ENCODE measurements at places on chromosomes 4 and X.

DNA sequence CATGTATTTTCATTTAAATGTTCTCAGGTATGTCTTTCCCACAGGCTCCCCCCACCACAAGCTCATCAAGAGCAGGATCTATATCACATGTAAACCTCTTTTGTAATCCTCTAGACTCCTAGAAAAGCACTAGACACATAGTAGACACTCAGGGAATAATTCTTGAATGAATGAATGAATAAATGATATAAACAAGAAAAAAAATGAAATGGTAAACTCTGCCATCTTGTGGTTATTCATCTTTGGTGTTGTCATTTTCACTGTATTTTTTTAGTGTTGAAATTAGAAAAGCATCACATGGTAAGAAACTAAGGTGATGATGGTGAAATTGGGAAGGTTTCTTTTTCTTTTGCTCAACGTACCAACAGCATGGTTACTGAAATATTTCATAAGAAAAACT, 34.2 kb upstream of the C1GALT1C1 start:
- peak; percentile 51 for DNase-seq

DNA sequence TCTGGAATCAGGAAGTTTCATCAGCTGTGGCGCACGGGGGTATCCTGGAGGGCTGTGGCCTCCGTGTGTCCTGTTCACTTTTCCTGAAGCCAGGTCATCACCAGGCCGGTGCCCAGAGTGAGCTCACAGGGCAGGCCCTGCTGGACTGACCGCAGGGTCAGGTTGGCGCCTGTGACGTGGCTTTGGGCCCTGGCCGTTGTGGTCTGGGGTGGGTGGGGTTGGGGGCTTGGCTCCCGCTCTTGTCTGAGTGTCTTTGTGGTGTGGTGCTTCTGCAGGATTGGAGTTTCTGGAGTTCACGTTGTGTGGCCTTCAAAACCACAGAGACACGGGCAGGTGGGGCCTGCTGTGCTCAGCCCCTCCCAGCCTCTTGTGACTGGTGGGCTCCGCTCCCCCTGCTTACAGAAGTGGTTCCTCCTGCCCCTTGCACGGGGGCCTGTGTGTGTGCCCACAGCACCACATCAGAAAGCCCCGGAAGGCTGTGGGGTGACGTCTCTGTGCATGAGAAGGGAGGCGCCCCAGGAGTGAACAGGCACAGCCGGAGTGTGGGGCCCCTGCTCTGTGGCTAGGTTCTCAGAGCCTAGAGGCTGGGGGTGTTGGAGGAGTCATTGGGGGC, 9.5 kb downstream of the RGS12 start:
- no peak for DNase-seq

- DNase-seq = no peak
Measured at GRCh38 chrX:150972450-150972849, 10.7 kb upstream of the HMGB3 start.

- no peak for DNase-seq
Measured at GRCh38 chrX:964831-965416, 247.5 kb downstream of the CRLF2 start.

- DNase-seq = peak; percentile 52
Measured at GRCh38 chr4:29571322-29571721, 1148.8 kb upstream of the PCDH7 start.

DNA sequence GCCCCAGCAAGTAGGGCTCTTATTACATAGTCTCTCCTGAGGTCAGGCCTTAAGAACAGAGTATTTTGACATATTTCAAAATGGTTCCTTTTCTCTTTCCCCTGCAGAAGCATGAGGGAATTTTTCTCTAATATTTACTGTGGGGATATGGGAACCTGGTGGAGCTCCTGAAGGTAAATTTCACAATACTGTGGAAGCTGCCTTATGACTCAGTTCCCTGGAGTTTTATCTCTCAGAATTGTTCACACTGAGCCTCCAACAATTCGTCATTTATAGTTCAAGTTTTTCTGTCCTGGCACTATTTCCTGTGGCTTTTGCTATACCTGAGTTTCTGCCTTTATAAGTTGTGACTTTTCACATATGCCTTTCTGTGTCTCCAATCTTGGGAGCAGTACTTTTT, 607.2 kb upstream of the NDST4 start:
- peak; percentile 48 for DNase-seq

GRCh38 chr4:163167333-163167626, 590 bp upstream of the NAF1 start:
- DNase-seq = peak; percentile 19

- peak; percentile 29 for DNase-seq
Measured at GRCh38 chr4:1249731-1250526, 999 bp upstream of the CTBP1 start.

GRCh38 chr4:154422152-154422551, 69.4 kb downstream of the DCHS2 start:
- DNase-seq = no peak

DNA sequence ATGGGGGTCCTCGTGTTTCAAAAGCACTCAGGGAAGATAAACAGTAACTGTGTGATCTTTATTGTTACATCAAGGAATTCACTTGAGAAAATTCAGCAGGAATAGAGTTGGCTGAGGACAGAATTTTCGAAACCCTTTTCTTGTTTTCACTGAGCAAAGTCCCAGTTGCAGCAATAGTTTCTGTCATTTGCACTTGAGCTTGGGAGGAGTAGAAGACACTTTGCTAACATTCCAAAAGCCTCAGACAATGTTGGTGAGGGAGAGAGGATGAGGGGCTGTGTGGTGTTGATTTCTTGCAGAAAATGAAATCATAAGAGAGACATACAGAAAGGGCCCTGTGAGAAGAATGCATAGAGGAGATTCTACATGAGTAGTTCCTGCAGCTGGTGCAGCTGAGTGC, 151.9 kb upstream of the DIPK2B start:
- DNase-seq = no peak

GRCh38 chr4:5799406-5799805, 88.4 kb downstream of the EVC start:
- no peak for DNase-seq

- peak; percentile 9 for DNase-seq
Measured at GRCh38 chr4:161828061-161828460, 335.7 kb downstream of the FSTL5 start.

DNA sequence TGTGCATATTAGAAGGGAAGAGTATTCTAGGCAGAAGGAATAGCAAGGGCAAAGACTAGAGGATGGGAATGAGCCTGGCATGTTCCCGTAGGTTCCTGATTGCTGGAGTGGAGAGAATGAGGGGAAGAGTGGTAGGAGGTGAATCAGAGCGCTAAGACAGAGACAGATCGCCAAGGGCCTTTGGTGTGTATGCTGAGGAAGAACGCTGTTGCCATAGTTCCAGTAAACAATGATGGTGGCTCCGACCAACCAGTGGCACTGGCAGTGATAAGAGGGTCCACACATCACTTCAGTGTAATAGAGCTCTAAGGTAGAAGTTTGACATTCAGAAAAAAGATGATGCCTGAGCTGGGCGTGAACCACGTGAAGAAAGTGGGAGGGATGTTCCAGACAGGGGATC, 966 bp downstream of the TBC1D25 start:
- no peak for DNase-seq

DNA sequence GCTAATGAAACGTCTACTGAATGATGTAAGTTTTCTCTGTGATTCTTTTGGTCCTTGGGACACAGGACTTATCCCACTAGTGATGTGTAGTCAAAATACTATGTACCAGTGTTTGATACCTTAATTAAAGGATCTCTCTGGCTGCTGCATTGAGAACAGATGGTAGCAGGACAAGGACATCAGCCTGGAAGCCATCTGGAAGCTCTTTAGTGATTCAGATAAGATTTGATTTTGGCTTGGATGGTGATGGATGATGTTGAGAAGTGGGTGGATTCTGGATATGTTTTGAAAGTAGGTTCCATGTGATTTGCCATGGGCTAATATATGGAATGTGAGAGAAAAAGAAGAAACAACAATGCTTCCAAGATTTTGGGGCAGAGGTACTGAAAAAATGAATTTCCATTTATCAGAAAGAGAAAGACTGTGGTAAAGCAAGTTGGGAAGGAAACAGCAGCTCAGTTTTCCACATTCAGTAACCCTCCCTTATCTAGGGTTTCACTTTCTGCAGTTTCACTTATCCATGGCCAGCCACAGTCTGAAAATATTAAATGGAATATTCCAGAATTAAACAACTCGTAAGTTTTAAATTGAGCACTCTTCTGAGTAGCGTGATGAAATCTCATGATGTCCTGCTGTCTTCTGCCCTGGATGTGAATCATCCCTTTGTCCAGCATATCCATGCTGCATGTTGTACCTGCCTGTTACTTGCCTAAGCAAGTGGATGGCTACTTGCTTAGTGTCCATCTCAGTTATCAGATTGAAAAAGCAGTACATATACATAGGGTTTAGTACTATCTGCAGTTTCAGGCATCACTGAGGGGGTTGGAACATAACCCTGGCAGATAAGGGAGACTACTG, 15.6 kb downstream of the CD38 start:
- DNase-seq = no peak

- DNase-seq = peak; percentile 44
Measured at GRCh38 chr4:105061136-105061696, 85.5 kb upstream of the TET2 start.

GRCh38 chrX:100863326-100863864, 10.8 kb downstream of the NOX1 start:
- no peak for DNase-seq

GRCh38 chrX:122572461-122572860, 611.6 kb upstream of the GRIA3 start:
- peak; percentile 63 for DNase-seq

DNA sequence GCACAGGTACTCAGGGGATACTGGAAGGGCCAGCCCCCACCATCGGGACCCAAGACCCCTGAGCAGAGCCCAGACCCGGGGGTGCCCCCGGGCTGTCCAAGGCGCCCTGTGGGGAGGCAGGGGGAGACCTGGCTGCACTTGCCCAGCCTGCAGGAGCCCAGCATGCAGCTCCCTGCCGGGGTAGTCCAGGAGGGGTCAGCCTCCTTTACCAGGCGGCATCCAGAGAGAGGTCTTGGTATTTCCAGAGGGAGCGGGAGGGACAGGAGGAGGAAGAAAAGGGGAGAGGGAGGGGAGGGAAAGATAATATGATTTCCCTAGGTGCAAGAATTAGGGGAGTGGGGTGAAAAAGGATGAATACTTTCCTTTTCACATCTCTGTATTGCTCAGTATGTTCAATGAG, 97.5 kb downstream of the ABLIM2 start:
- DNase-seq = no peak

DNA sequence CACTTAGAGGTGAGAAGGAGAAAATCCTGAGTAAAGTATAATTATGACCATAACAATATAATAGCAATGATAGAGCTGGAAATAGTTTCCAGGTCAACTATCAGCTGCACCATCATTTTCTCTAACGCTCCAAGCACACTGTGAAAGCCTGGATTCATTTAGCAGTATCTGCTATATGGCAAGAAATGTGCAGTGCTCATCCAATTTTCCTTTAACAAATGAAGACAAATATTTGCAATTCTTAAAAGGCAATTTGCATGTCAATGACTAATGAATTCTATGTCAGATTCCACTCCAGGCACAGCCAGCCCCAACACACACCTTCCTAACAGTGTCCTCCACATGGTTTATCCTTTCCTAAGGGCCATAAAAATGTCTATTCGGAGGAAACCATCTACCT, 12.7 kb downstream of the PRSS12 start:
- DNase-seq = no peak

GRCh38 chr4:118975449-118976192, 87.0 kb downstream of the SYNPO2 start:
- no peak for DNase-seq

GRCh38 chr4:68433582-68433981, 13.7 kb upstream of the TMPRSS11E start:
- no peak for DNase-seq

- no peak for DNase-seq
Measured at GRCh38 chr4:145451895-145452294, 29.8 kb upstream of the SMAD1 start.

GRCh38 chr4:74324262-74324661, 16.0 kb downstream of the EPGN start:
- no peak for DNase-seq

GRCh38 chrX:116239944-116240840, 69.6 kb downstream of the AGTR2 start:
- peak; percentile 73 for DNase-seq

- DNase-seq = no peak
Measured at GRCh38 chr4:148437439-148437838, 4.8 kb downstream of the NR3C2 start.

- DNase-seq = no peak
Measured at GRCh38 chr4:1031956-1032795, 20.8 kb downstream of the FGFRL1 start.

DNA sequence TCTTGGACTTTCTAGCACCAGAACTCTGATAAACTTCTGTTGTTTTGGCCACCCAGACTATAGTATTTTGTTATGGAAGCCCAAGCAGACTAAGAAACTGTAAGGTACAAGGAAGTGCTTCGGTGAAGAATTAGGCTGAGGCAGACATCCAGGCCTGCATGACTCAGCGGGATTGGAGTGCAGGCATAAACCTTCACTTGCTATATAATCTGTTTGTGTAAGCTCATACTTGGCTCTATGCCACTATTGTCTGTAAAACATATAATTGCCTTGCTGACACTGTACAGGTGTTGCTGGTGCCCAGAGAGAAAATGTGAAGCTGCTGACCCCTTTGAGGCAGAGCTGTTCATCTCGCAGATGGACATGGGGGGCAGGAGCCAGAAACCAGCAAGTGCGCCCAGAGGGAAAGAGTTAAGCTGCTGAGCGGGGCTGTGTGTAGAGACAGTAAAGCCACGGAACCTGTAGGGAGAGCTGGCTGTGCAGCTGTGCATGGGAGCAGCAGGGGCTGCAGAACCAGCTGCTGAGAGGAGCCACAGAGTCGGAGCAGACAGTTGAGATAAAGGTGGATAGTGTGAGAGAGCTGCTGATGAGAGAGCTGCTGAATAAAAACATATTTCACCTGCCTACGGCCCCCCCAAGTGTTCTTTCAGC, 96.2 kb downstream of the RBM46 start:
- DNase-seq = peak; percentile 15

DNA sequence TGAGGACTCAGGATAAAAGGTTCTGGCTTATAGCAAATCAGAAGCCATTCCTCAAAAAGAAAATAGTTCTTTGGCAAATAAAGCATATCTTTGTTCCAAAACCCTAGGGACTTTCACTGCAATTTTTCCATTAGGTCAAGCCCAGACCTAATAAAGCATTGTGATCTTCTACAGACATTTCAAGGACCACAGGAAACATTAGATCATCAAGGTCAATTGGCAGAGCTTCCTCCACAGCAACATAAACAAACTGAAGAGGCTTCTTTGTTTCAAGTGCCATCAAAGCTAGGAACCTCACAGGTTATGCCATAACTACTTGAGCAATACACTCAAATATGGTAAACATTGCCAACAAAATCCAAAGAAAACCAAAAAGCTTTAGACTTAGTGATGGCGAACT, 144.9 kb downstream of the ANXA5 start:
- DNase-seq = no peak

GRCh38 chrX:39484159-39485068, 613.3 kb downstream of the BCOR start:
- no peak for DNase-seq
